ENCODE measurements at places on chromosomes 1 and 21. TPM values are rescaled to one million over a fixed set of nuclear protein-coding genes. Genes with fewer than 3 reads are reported as not detected.

DNA sequence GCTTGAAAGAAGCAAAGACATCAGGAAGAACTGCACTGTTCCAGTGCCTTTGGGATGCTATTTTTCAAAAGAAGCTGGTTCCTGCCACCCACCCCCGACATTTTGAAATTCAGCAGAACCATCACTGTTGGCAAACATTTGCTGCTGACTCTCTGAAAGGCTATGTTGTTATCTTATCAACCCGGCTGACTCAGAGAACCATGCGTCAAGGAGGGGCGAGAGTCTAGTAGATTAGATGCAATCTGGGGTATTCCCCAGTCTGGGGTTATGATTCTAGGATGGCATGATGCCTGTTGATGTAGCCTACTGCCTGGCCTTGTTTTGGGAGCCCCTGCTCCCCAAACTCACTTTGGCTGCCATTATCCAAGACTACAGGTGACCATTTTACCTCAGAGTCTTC is 267.8 kb upstream of the RUNX1 start:
- DNase-seq, result no peak

DNA sequence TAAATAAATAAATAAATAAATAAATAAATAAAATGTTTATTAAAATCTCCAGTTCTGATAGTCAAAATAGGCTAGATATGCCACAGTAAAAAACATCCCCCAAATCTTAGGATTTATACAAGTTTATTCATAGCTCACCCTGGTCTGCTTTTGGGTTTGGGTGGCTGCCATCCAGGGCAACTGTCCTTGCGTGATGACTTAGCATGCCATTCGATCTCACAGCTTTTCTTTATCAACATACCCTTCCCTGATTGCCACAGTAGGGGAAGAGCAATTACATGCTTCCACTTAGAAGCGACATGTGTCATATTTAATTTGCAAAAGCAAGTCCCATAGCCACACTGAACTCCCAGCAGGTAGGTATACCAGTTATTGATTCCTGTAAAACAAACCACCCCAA is 52.7 kb downstream of the TEX35 start:
- no peak for DNase-seq

GRCh38 chr1:164794356-164794755 is 235.4 kb downstream of the PBX1 start:
- no peak for DNase-seq

- no peak for DNase-seq
Observed at GRCh38 chr1:154860156-154860870, 9.8 kb downstream of the KCNN3 start.

DNA sequence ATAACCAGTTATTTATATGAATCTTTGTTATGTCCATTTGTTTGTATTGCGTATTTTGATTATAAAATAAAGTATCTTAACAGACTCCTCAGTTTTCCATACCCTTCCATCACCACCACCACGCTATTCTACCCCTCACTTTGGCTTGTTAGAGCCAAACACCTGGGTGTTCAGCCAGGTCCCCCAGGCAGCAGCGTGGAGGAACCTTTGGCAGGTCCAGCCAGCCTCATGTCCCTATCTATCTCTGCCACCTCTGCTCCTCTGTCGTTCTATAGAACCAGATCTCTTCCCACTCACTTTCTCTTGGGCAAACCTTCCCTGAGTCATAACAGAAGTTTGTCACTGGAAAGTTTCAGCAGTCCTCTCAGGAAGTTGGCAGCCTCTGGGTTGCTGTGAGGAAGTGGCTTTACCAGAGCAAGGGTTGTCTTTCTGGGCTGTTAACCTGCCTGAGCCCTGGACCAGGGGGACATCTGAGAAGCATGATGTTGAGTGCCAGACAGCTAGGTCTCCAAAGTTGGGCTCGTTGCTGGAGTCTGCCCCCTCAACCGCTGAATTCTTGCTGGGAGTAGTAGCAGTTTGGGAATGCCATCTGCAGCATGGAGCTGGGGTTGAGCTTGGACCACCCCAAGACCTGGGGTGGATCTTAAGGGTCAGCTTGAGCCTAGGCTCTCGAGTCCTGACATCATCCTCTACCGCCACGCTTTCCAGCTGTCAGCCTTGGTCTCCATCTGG is 996 bp upstream of the SH3BGRL3 start:
- no peak for DNase-seq

- DNase-seq, result no peak
Observed at GRCh38 chr1:1217621-1218523, 3.9 kb upstream of the TNFRSF4 start.

GRCh38 chr1:67723620-67724019 is 38.6 kb downstream of the GADD45A start:
- no peak for DNase-seq

- DNase-seq, result no peak
Observed at GRCh38 chr1:156945881-156946661, 25.6 kb downstream of the LRRC71 start.

DNA sequence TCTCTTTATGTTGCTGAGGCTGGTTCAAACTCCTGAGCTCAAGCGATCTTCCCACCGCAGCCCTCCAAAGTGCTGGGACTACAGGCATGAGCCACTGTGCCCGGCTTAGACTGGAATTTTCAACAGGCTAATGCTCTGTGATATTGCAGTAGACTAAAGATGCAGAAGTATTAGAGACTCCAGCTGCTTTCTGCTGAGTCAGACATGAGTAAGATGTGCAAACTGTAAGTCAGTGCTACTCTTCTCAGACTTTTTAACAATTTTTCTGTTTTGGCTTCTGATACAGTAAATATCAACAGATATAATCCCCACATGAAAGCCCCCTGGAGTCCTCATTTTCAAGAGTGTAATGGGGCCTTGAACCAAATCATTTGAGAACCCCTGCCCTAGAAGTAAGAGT is 29.3 kb upstream of the NLRP3 start:
- no peak for DNase-seq

DNA sequence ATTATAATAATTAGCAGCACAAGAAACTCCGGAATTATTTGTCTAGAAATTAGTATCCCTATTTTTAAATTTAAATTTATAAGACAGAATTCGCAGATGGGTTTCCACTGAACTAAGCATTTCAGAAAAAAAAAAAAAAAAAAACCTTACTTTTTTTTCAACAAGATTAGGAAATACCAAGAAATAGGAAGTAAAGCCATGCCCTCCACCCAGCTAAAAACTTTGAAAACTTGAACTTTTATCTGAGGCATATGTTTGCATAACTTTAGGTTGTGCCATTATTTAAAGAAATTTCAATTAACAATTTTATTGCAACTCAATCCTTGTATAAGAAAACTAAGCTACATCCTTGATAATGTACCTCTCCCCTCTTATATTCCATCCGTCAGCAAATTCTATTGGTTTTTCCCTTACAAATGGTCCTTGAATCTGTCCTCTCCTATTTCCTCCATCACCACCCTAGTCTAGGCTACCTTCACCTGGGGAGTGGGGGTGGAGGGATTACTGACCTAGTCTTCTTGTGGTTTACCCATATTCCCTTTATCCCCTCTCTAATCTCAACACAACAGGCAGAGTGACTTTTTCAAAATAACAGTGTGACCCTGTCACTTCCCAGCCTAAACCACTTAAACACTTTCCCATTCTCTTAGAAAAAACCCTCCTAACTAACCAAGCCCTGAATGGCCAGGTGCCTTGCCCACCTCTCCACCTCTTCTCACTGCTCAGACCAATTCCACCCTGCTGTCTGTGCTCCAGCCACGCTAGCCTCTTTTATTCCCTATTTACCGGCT is 1.4 kb upstream of the EVI5 start:
- DNase-seq, result no peak

- no peak for DNase-seq
Observed at GRCh38 chr1:184533915-184534314, 147.1 kb downstream of the C1orf21 start.

DNA sequence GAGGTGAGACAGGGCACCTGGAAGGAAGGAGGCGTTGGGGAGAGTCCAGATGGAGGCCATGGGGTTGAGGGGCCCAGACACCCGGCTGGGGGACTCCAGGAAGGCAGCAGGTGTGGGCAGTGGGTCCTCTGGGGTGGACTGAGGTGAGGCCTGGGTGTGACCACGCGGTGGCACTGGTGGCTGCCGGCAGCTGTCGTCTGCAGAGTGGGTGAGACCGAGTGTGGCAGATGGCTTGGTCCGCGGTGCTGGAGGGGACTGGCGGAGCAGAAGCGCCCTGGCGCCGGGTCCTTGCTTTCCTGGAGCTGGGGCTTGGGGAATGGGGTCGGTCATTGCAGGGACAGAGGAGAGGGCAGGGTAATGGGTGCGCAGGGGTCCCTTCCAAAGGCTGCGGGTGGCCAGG is 12.5 kb downstream of the AGRN start:
- DNase-seq, result no peak

GRCh38 chr1:24207709-24208108 is 20.6 kb upstream of the IFNLR1 start:
- DNase-seq, result no peak

GRCh38 chr1:28180306-28181305 is 4.1 kb upstream of the PTAFR start:
- DNase-seq, result no peak

DNA sequence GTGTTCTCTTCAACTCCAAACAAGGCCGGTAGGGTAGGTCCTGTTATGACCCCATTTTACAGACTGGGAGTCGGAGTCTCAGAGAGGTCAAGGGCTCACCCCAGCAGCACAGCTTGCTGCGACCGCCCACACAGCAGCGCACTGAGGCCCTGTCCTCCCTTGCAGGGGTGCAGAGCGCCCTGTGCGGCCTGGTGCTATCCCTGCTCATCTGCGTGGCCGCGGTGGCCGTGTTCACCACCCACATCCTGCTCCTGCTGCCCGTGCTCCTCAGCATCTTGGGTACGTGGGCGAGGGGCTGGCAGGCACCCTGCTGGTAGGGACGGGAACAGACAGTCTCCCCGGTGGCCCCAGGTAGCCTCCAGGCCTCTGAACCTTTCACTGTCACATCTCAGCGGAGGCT is 55.9 kb downstream of the DISP3 start:
- no peak for DNase-seq

GRCh38 chr1:42806171-42806570 is 10.8 kb upstream of the ERMAP start:
- DNase-seq, result no peak

DNA sequence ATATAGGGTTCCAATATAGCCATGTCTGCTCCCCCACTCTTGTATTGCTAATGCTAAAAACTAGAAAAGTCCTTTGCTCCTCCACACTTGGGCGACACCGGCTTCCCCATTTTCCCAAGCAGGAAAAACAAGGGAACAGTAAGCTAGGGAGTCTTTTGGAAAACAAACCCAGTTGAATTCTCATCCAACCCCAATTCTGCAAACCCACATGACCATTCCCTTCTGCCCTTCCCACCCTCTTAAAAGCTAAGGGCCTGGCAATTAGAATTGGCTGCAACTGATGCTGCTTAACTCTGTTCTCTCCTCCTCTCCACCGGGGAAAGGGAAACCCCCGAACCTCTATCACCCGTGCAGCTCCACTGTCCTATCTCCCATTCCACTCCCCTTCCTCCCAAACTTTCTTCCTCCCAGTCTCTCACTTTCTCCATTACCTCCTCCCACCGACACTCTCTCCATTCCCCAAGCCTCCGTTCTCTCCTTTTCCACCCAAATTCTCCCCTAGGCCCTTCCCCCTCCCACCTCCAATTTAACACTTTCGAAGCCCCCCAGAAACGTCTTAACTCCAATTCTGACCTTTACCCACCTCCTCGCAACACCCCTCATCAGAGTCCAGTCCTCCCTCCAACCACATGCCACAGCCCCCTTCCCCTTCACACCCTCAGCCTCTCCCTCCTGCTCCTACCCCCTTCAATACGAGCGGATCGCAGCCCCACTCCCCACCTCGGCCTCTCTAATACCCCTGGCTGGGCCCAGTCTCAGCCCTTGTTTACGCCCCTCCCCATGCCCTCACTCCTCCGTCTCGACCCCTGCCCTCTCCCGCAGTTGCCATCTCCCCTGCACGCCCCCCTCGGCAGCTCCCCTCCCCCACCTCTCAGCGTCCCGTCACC is 701 bp downstream of the DEDD start:
- no peak for DNase-seq

GRCh38 chr1:7535934-7536878 is 234.9 kb upstream of the VAMP3 start:
- DNase-seq, result no peak

DNA sequence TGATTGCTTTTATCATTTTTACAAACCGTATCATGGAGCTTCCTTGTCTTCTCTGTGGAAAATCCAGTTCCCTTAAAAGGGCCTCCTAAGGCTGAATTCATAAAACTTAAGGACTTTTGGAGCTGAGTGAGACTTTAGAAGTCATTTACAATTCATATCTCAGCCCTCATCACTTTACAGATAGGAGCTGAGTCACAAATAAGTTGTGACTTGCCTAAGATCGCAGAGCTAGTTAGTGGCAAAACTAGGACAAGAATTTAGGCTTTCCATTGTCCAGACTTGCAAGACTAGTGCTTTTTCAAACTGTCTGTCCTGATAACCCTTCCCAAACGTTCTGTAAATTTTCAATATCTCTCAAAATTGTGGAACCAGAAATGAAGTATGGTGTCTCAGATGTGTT is 37.3 kb downstream of the C1orf21 start:
- no peak for DNase-seq

GRCh38 chr1:155191904-155192303 is 15.8 kb downstream of the THBS3 start:
- no peak for DNase-seq

GRCh38 chr21:25569084-25569483 is 38.2 kb downstream of the MRPL39 start:
- no peak for DNase-seq

Gene PCNX2
- total RNA-seq, result 17.2 TPM

Gene WLS
- total RNA-seq, result 334 TPM

Gene B4GALT3
- total RNA-seq, result 24.3 TPM

Gene IFNAR1
- 42.7 TPM for total RNA-seq

Gene S1PR1
- total RNA-seq, result not detected

Gene C1orf141
- not detected for total RNA-seq

Gene OVAAL
- total RNA-seq, result not detected

Gene CR1L
- total RNA-seq, result not detected

Gene ITLN2
- not detected for total RNA-seq

Gene H3-3A
- total RNA-seq, result 505 TPM

Gene PLA2G2D
- total RNA-seq, result not detected

Gene AVPR1B
- total RNA-seq, result not detected
